ENCODE measurements at places on chromosomes 13 and 19.

DNA sequence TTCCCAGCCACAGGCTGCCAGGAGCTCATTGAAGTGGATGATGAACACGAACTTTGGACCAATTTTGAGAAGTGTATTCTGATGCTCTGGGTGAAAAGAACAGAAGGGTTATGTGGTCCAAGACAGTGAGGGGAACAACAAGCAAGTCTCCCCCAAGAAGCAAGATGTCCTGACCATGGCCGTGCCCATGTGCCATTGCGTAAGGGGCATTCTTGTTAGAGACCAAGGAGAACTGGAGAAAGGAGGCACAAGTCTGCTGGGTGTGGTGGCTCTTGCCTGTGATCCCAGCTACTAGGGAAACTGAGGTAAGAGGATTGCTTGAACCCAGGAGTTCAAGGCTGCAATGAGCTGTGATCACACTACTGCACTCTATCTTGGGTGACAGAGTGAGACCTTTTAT lies 27.0 kb upstream of the UBAC2 start:
- no peak for DNase-seq

DNA sequence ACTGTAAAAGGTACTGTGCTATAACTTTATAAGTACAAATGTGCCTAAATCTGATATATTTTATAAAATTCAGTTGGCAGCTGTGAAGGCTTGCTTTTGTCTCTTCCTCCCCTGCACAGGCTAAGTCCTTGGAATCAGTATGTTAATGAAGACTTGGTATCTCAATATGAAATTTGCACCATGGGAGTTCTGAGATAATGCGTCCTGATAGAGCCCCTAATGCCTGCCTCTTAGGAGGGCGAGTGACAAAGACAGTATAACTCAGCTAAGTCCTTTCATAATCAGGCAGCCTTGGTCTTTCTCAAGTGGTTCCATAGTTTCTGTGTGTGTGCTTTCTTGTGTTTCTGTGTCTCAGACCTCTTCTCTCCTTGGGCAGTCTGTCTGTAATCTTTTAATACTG lies 14.7 kb downstream of the LRCH1 start:
- DNase-seq: no peak

DNA sequence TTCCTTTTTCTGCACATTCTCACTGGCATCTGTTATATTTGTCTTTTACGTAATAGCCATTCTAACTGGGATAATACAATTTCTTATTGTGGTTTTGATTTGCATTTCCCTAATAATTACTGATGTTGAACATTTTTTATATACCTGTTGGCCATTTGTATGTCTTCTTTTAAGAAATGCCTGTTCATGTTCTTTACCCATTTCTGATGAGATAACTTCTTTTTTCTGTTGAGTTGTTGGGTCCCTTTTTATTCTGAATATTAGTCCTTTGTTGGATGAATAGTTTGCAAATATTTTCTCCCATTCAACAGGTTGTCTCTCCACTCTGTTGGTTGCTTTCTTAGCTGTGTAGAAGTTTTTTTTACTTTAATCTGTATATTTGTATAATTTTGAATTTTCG lies 147.7 kb upstream of the TRPC4 start:
- no peak for DNase-seq

GRCh38 chr19:31406106-31406505 lies 56.9 kb upstream of the TSHZ3 start:
- no peak for DNase-seq

GRCh38 chr19:34601071-34601470 lies 75.9 kb downstream of the SCGB2B2 start:
- no peak for DNase-seq

DNA sequence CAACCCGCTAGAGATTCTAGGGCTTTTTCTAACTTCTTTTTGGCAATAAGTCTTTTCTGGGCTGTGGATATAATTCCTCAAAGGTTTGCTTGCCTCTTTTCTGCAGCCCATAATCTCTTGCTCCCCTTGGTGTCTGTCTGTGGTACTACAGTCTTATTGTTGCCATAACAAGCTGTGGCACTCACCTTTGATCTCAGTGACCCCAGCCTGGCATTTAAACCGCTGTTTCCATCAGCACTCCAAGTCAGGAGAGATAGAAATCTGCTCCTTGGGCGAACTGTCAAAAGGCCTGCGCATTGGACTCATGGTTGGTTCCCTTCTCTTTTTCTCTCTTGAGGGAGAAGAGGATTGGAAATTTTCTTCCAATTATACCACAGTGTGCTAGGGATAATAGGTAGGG lies 14.5 kb upstream of the MPHOSPH8 start:
- DNase-seq: no peak

GRCh38 chr19:14954071-14954655 lies 12.9 kb downstream of the OR7C2 start:
- DNase-seq: no peak

DNA sequence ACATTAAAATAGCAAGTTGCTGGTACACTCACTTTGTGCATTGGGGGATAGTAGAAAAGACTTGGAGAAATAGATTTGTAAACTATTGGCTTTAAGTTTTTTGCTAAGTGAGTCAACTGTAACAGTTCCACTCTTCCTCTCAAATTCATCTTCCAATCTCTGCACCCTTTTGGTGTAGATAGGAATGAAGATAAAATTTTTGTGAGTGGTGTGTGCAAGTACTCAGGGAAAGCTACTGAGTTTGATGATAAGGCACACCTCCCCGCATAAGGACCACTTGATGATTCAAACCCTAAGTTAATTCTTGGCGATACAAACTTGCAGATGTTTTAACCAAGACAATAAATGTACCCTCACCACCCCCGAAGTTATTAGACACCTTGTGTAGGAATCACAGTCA lies 168.3 kb upstream of the SLITRK1 start:
- DNase-seq: no peak

GRCh38 chr13:26495750-26496149 lies 61.7 kb upstream of the WASF3 start:
- no peak for DNase-seq

GRCh38 chr13:58051807-58052375 lies 420.3 kb downstream of the PCDH17 start:
- DNase-seq: no peak

- no peak for DNase-seq
Measured at GRCh38 chr19:20969498-20969897, 46.4 kb downstream of the ZNF85 start.

GRCh38 chr13:100600915-100601314 lies 12.3 kb upstream of the GGACT start:
- no peak for DNase-seq

DNA sequence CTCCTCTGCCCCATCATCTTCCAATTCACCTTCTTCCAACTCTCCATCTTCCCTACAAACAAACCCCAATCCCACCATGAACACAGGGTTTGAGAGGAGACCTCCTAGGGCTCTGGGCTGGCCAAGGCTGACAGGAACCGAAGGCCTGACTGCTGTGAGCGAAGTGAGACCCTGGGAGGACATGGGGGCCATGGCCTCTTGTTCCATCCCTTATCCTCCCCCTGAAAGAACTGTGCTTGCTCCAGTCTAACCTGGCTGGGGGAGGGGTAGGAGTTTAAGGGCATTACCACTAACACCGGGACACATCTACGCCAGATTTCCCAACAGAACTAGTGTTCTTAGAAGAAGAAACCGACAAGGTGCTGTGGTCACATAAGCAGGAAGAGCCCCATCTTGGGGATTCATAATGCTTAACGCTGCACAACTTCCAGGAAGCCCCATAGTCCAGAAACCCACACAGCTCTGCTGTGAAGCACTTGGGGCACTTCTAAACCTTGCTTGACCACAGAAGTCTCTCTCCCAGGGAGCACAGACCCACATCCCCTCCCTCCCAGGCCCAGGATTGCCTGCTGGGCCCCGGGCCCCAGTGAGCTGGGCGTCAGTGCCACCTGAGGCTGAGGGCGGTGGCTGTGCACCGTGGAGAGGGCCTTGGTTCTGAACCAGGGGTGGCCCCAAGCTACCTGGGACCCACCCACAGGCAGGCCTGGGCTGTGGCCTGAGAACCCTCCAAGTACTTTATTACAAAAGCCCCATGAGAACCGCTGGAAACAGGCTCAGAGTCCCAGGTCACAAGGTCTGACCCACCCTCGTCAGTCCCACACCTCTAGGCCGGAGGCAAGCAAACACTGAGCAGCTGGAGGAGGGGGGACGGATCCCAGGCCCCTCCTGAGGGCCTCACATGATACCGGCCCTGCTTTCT lies 18.8 kb downstream of the ZC3H4 start:
- no peak for DNase-seq

GRCh38 chr13:113061796-113062425 lies 43.7 kb upstream of the F7 start:
- DNase-seq: no peak

GRCh38 chr19:5484398-5485285 lies 29.4 kb downstream of the ZNRF4 start:
- DNase-seq: no peak

DNA sequence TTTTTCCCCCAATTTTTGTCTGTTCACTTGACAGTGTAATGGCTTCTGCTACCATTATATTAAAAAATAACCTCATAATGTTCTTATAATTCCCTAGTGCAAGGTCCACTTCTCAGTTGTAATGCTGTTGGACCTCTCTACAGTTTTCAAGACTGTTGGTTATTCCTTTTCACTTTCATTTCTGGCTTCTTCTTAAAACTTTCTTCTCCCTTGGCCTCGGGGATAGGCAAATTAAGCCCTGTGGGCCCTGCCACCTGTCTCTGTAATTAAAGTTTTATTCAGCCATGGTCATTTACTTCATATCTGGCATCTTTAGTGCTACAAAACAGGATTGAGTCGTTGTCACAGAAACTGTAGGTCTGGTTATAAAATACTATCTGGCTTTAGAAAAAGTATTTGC lies 313.5 kb downstream of the KLF12 start:
- no peak for DNase-seq

DNA sequence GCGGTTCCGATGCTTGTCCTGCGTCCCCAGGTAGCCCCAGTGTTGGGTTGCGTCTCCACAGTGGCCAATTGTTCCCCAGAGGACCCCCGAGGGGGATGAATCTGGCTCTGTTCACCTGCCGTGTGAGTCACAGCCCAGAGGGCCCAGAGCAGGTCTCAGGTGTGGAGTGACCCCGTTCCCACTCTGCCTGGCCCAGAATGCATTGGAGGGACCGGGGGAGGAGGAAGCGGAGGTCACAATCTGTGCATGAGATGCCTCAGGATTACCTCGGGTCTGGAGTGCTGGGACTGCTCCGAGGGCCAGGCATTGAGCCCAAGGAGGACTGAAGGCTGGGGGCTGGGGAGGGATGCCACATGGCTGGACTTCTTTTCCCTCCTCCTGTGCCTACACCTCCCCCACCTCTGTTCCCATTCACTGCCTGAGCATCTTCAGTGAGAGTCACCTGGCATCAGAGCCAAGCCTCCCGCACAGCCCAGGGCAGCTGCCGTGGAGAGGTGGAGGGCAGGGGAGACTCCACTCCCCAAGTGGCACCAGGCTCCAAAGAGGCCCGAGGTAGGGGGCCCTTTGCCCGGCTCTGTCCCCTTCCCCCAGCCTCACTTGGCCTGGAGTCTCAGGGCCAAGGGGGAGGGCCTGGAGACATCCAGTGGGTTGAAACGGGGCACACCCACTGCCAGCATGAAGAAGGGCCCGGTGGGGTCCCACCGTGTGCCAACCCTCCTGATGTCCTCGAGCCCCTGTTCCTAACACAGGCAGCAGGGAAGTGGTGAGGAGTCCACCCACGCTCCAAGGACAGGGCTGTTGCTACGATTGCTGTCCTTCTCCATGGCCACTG lies 81.1 kb downstream of the CHST8 start:
- no peak for DNase-seq

DNA sequence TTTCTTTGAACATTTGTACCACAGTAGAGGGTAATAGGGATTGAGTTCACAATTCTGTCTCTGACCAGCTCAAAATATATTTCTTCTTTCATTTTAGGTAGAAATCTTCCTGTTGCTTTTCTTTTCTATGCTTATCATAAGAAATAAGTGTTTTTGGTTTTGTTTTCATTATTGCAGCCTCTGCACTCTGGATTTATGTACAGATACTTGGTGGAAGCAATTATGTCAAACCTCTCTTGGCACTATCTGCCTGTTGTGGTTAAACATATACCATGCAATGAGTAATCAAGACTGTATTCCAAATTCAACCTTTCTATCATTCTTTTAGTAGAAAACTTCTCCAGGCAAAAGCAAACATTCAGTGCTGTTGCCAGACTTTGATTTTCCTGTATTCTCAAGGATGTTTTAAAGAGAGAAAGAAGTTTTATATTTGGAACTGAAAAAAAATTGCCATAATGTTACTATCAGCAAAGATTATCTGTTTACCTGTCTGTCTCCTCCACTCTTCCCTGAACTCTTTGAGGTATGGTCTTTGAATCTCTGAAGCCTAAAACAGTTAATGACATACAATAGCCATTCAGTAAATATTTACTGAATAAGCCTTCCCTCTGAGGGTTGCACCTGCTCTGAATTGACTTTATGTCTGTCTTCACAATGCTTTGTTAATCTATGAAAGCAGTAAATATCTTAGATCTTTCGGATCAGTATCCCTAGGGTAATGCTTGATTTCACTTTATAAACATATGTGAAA lies 612.5 kb upstream of the PRR20A start:
- DNase-seq: no peak

GRCh38 chr13:114131583-114132418 lies 622 bp downstream of the RASA3 start:
- DNase-seq: no peak

- no peak for DNase-seq
Measured at GRCh38 chr19:56356944-56357343, 36.4 kb downstream of the ZNF582 start.

DNA sequence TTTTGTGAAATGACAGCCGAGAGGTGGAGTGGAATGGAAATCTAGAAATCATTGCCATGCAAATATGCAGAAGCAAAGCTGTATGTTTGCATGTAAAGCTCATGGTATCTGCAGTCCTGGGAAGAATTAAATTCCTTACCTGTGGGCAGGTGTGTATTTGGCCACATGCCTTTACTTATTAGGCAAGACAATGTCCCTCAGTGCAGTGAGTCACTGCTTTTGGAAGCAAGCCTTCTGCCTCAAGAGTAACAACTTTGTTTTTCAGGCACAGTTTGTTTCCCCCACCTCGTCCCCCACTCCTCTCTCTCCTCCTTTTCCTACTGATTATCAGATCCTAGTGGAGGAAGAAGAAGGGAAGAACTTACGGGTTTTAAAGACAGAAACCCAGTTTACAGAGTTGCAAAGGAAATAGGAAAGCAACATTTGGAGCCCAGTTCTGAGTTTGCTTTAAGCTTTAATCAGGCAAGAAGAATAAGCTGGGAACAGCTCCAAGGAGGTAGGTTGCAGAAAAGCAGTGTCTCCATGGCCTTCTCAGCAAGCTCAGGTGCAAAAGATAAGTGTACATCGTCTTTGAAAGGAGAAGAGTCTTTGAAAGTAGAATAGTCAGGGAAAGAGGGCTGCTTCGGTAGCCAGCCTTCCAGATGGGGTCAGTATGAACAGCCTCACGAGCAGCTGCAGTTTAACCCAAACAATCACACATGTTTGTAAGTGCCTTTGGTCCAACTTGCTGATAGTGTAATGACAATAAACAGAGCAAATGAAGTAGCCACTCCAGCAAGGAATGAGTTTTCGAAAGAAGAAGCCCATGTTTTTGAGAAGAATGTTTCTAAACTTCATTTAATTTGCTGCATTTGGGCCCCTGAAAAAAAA lies 190.1 kb downstream of the KLF5 start:
- DNase-seq: no peak

- no peak for DNase-seq
Measured at GRCh38 chr19:52673014-52673413, 34.9 kb upstream of the ZNF83 start.

- no peak for DNase-seq
Measured at GRCh38 chr19:48741129-48741999, 954 bp upstream of the RASIP1 start.

Data from tibial artery (tissue), 4 donors.